CD4-positive, alpha-beta memory T cell (primary cell): ENCODE measurements at places on chromosomes 4 and X. TPM values are rescaled to one million over a fixed set of nuclear protein-coding genes. Genes with fewer than 3 reads are reported as not detected.

ABCE1 gene
- polyA plus RNA-seq: 63.8 TPM

MAEA gene
- 54.1 TPM for polyA plus RNA-seq

CPZ gene
- not detected for polyA plus RNA-seq

- no peak overlapping the region for H3K4me3 ChIP-seq
- H3K36me3 ChIP-seq: no peaks in the 10 kb centered on the region
- DNase-seq: no peak
Measured at GRCh38 chrX:151287954-151288353, 109.1 kb upstream of the VMA21 start.

GRCh38 chr4:113468165-113469022 is 293.1 kb downstream of the CAMK2D start:
- DNase-seq: no peak
- no peaks in the 10 kb centered on the region for H3K36me3 ChIP-seq
- H3K27ac ChIP-seq: no peak overlapping the region
- no peak overlapping the region for H3K4me3 ChIP-seq
- H3K27me3 ChIP-seq: no peaks in the 10 kb centered on the region

DNA sequence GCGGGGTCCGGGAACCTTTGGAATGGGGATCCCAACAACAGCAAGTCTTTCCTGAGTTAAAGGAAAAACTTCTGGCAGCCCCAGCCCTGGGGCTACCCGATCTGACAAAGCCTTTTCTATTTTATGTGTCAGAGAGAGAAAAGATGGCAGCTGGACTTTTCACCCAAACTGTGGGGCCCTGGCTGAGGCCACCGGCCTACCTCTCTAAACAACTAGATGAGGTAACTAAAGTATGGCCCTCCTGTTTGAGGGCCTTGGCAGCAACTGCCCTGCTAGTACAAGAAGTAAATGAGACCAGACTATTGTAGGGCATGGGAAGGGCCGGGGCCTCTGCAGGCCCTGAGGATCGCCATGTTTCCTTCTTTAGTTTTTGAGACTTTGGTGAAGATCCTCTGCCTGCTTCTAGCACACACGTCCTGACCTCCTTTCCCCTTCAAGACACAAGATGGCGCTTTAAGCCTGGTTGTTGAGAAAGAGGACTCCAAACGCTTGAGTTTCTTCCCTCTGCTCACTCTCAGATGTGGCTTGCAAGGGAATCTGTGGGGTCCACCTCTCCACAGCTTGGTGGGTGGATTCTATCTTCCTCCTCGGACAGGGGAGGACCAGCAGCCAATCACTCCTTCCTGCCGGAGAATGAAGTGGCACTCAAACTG is 18.5 kb upstream of the DRD5 start:
- H3K4me3 ChIP-seq: no peak overlapping the region
- DNase-seq: peak; percentile 24
- no peaks in the 10 kb centered on the region for H3K36me3 ChIP-seq
- no peaks in the 10 kb centered on the region for H3K4me1 ChIP-seq
- H3K27ac ChIP-seq: no peak overlapping the region
- no peaks in the 10 kb centered on the region for H3K27me3 ChIP-seq

GRCh38 chr4:37830640-37831039 is 4.2 kb downstream of the PGM2 start:
- H3K4me1 ChIP-seq: peaks cover 17% of the 10 kb centered on the region
- H3K27ac ChIP-seq: no peak overlapping the region
- peaks cover 7% of the 10 kb centered on the region for H3K36me3 ChIP-seq
- H3K27me3 ChIP-seq: no peaks in the 10 kb centered on the region
- DNase-seq: no peak
- no peak overlapping the region for H3K4me3 ChIP-seq

GRCh38 chr4:142262956-142263355 is 583.1 kb downstream of the INPP4B start:
- peaks cover 54% of the 10 kb centered on the region for H3K4me1 ChIP-seq
- H3K27ac ChIP-seq: no peak overlapping the region
- H3K4me3 ChIP-seq: no peak overlapping the region
- no peak for DNase-seq
- H3K27me3 ChIP-seq: no peaks in the 10 kb centered on the region

- H3K27ac ChIP-seq: no peak overlapping the region
- peaks cover 48% of the 10 kb centered on the region for H3K4me1 ChIP-seq
- no peak for DNase-seq
- H3K36me3 ChIP-seq: no peaks in the 10 kb centered on the region
Measured at GRCh38 chr4:2794486-2795299, 1.8 kb downstream of the SH3BP2 start.
